Stimulated activated CD4-positive, alpha-beta T cell treated with anti-CD3 and anti-CD28 coated beads, Interleukin-15, amount 100 ng/mL, for 1 hour (primary cell): ENCODE measurements at places on chromosomes 11 and 22.

- no peak for DNase-seq
Measured at GRCh38 chr11:86932924-86933875, 22.0 kb downstream of the FZD4 start.

- no peak for DNase-seq
Measured at GRCh38 chr22:39254789-39255298, 10.1 kb upstream of the PDGFB start.

- DNase-seq, result no peak
Measured at GRCh38 chr22:27113211-27113635, 455.8 kb downstream of the MIAT start.

DNA sequence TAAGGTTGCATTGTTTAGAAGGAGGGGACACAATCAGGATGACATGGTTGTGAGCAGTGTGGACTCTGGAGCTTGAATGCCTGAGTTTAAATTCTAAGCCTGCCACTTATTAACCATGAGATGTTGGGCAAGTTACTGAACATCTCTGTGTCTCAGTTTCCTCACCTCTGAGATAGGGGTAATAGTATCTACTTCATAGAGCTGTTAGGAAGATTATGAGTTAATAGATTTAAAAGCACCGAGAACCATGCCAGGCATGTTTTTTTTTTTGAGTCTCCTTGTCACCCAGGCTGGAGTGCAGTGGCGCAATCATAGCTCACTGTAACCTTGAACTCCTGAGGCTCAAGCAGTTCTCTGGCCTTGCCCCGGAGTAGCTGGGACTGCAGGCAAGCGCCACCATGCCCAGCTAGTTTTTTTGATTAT is 33.3 kb downstream of the ST14 start:
- DNase-seq, result no peak

- DNase-seq, result no peak
Measured at GRCh38 chr11:84129961-84130576, 843.9 kb upstream of the CCDC90B start.
